ENCODE measurements at places on chromosomes 4 and X.

DNA sequence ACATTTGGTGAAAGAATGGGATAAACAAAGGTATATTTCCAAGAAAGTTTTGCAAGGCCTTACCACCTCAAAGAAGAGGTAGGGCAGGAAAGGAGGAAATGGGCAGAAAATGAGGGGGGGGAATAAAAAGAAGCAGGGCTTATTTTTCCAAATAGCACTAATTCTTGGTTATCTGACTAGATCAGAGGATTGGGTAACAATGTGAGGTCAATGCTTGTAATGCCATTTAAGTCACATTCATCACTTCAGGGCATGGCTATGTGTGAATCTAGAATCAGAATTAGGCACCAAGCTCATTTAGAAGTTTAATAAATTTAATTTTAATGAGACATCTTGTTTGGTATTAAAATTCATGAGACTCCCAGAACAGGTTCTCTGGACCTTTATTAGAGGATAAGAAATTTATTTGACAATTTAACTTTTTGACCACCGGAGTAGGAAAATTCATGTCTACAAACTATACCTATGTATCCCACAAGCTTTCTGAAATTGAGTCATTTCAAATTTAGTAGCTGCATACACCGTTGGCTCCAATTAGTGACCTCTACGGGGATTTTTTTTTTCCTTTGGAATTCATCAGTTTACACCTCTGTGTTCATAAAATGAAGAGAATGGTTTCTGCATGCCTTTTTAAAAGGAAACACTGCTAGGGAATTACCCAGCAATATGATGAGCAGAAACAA, 1.4 kb upstream of the STS start:
- DNase-seq, result no peak

DNA sequence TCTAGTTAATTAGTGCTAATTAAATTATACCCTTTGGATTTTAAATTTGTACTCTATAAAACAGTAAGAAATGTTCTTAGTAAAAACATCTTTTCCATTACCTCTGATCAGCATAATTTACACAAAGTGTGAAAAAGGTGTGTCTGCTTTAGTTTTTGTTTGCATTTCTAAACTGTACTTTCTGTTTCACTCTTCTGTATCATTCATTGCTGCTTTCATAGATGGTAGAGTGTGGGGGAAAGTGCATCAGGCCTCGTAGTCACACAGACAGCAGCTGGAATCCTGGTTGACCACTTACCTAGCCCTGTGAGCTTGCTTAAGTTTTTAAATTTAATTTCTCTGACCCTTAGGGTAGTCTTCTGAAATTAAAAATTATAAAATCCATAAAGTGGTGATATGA, 275.4 kb upstream of the PITX2 start:
- DNase-seq, result no peak

- DNase-seq, result no peak
Measured at GRCh38 chrX:2967998-2968909, 38.1 kb upstream of the ARSH start.

DNA sequence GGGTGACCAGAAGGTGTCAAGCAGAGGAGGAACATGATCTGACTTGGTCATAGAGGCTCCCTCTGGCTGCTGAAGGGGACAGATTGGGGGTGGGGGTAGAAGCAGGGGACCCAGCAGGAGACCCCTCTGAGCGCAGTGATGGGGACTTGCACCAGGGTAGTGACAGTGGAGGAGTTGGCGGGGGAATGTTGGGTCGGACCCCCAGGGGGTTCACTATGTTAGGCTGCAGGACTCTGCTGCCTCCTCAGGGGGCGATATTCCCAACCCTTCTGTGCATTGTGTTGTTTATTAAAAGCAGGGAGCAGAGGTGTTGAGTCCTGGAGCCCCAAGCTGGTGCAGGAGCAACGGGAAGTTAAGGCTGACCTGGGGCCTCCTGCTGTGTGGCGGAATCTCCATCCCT, 8.8 kb downstream of the WDR13 start:
- no peak for DNase-seq

- DNase-seq, result no peak
Measured at GRCh38 chr4:177632481-177632880, 190.2 kb upstream of the AGA start.

GRCh38 chr4:171588051-171588545, 225.1 kb upstream of the GALNTL6 start:
- no peak for DNase-seq

GRCh38 chr4:181475781-181476507, 767.3 kb upstream of the TENM3 start:
- no peak for DNase-seq

- DNase-seq, result no peak
Measured at GRCh38 chrX:135596495-135596894, 76.0 kb downstream of the INTS6L start.

DNA sequence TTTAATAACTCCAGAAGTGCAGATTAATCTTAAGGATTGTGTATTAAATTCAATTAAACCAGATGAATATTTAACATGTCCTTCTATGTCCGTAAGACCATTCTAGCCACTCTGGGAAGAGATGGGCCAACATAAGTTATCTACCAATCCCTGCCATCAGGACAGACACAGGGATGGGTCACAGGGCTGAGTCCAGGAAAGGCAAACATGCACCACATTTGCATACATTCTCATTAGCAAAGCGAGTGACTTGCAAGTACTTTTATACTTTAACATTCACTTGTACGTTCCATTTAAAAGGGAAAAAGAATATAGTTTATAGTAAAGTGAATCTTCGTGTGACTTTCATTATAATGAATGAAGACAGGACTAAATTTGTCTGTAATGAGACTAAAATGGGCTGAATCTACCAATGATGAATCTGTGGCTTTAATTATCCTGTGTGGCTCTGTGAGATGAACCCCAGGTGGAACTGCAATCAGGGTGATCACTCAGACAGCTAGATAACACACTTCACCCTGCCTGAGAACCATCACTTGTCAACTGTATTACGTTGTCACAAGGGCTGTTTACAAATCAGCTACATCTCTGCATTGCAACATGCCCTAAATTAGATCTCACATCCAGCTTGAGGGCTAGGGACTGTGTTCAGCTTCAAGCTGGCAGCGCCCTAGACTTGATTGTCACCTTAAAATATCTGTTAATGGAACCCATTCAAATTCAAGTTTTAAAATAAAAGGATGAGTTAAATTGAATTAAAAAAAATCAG, 77.2 kb downstream of the SH3KBP1 start:
- no peak for DNase-seq

GRCh38 chrX:93985344-93986307, 311.6 kb downstream of the FAM133A start:
- DNase-seq, result no peak

DNA sequence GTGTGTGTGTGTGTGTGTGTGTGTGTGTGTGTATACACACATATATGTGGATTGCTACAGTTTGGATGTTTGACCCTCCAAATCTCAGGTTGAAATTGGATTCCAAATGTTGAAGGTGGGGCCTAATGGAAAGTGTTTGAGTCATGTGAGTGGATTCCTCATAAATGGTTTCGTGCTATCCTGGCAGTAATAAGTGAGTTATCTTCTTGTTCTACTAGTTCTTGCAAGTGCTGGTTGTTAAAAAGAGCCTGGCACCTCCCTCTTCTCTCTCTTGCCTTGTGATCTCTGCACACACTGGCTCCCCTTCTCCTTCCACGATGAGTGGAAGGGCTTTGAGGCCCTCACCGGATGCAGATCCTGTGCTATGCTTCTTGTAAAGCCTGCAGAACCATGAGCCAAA, 344.1 kb downstream of the SH2D1A start:
- DNase-seq, result no peak

- no peak for DNase-seq
Measured at GRCh38 chr4:108322497-108322896, 153.8 kb upstream of the LEF1 start.

DNA sequence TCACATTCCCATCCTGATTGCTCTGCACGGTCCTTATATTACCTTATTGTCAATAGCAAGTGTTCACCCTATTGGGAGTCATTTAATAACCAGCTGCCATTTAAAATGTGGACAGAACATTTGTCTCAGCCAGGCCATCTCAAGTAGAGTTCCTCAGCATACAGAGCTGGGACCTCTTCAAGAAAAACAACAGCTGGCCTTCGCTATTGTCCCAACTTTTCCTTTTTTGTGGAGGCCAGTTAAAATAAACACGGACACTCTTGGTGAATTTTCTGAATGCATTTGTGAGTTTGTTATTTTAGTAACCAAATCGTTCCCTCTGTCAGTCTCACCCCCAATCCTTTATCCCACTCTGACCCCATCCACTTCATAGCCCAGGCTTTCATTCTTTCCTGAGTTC, 395.3 kb upstream of the PITX2 start:
- DNase-seq, result no peak

GRCh38 chr4:145895056-145895455, 43.6 kb downstream of the ZNF827 start:
- no peak for DNase-seq

- no peak for DNase-seq
Measured at GRCh38 chr4:13601048-13601447, 26.5 kb downstream of the BOD1L1 start.

GRCh38 chrX:153970357-153971123, 1.1 kb downstream of the HCFC1 start:
- DNase-seq, result no peak
